Prostate gland (tissue), 2 donors: ENCODE measurements at places on chromosomes 16 and 17. TPM values are rescaled to one million over a fixed set of nuclear protein-coding genes. Genes with fewer than 3 reads are reported as not detected.
A peak's percentile ranks its signal among the peaks of the same experiment; 100 is the strongest.

DNA sequence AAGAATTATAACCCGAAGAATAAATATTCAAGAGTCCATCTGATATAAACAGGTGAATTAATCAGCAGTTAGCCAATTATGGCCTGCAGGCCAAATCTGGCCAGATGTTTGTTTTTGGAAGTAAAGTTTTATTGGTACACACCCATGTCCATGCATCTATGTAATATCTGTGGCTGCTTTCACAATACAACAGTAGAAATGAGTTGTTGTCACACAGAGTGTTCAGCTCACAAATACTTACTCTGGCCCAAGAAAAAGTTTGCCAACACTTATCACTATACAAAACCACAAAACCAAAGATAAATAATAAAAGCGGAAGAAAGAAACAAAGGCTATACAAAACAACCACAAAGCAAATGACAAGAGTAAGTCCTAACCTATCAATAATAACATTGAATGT lies 109.4 kb downstream of the CDYL2 start:
- no peak for DNase-seq

DNA sequence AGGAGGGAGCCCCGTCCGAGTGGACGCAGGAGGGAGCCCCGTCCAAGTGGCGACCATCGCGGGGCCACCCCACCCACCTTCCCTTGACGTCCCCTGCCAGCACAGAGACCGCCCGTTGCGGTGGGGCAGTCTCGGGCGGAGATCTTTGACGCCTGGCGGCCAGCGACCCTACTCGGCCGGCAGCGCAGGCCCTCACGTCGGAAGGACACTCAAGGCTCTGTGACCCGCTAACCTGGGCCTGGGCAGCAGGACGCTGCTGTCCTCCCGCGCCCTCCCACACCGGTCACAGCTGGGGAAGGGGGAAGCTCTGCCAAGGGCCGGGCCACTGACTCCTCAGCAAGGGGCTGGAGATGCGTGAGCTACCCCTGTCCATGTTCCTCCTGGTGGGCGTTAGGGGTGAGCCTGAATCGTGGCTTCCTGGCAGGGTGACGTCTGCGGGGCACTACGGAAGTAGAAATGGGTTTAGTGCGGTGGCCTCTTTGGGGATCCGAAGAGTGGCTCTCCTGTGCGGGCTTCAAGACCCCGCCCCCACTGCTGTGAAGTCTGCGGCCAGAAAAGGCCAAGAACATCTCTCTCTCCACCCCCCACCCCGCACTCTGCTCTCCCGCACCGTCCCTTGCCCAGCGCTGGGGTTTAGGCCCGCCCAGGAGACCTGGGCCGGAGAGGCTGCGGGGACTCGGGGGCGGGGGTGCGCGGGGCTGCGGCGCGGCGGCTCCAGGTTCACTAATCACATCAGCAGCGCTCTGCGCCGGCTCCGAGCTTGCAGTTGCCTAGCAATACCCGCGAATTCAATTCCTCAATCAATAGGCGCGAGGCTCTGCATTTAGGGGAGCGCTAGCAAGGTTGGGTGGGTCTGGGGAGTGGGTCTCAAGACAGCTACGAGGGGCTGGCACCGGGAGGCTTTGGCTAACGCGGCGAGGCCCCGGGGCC lies 5.8 kb downstream of the CBX8 start:
- no peak for DNase-seq

KNOP1 gene
- total RNA-seq, result 26.6 TPM

GRCh38 chr17:83186751-83187421 lies 107.5 kb downstream of the METRNL start:
- no peak for DNase-seq

- no peak for DNase-seq
Observed at GRCh38 chr16:87780385-87780989, 14.7 kb upstream of the KLHDC4 start.

TRPV2 gene
- 11.0 TPM for total RNA-seq

DNA sequence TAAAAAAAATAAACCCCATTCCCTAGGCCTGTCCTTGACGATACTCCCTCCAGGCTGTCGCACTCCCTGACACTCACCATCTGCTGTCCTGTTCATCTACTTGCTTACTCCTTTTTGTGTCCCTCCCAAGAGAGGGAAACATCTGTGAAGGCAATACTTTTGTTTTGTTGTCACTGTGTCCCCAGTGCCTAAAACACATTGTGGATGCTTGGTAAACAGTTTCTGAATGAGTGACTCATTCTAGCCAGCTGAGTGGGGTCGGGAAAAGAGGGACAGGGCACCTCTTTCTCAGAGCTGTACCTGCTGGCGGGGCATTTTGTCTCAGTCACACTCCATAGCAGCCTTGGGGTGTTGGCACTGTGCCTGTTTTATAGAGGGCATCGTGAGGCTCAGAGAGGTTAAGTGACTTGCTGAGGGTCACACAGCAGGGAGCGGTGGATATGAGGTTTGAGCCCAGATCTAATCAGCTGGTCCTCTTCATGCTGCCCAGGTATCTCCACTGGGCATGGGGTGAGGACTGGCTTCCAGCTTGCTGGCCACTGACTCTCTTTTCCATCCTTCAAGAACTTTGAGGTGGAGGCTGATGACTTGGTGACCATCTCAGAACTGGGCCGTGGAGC lies 15.6 kb downstream of the MAP2K3 start:
- no peak for DNase-seq

DNA sequence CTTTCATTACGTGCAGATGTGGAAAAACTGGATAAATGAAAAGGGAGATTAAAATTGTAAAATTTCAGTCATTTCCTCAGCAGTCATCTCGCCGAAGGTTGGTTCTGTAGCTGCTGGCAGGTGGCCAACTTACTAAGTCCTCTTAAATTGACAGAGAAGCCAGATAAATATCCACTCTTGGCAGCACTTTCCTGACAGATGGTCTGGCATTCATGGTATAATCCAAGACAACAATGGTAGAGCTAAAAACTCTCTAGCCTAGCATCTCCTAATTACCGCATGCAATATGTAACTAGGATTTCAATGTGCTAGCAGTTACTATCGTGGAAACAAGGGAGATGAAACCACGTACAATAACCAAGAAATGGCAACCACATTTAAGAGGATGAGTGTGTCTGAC lies 306.3 kb downstream of the CNTNAP4 start:
- DNase-seq, result peak; percentile 12

DNA sequence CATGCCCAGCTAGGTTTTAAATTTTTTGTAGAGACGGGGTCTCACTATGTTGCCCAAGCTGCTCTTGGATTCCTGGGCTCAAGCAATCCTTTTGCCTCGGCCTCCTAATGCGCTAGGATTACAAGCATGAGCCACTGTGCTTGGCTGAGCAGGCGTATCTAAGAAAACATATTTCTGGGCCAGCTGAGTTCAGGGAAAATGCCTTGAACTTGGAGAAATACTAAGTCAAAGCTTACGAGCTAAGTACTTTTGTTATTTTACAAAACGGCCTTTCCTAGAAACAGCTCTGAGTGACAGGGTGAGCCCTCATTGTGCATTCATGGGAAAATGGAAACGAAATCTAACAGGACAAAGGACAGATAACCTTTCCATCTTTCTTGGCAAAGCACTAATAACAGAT lies 24.7 kb downstream of the DNAI2 start:
- no peak for DNase-seq

DNA sequence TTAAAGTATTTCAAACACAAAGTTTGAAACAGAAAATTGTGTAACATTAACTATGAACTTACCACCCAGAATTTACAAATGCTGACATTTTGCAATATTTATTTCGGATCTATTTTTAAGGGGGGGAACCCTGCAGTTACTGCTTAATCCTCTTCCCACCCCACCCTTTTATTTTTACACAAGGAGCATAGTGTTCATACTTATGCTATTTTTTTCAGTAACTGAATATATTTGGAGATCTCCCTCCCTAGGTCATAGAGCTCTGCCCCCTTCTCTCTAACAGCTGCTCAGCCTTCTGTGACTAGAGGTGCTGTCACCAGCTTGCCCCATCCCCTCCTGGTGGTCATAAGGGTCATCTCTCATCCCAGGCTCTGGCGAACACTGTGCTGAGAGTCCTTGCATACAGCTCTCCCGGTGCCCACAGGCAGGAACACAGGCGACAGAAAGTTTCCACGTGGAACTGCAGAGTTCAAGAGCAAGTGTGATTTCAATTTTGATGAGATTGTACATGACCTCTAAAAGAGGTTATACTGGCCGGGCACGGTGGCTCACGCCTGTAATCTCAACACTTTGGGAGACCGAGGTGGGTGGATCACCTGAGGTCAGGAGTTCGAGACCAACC lies 44.2 kb downstream of the SNX20 start:
- DNase-seq, result no peak

DNA sequence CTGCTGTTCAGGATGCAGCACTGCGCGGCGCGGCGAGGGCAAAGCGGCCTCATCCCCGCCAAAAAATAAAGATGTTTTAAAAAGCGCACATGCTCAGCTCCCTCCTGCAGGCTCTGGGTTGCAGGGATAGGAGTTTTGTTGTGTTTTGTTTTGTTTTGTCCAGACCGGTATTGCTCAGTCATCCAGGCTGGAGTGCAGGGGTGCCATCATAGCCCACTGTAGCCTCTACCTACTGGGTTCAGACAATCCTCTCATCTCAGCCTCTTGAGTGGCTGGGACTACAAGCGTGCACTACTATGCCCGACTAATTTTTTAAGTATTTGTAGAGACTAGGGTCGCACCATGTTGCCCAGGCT lies 636 bp downstream of the WWOX start:
- no peak for DNase-seq

DNA sequence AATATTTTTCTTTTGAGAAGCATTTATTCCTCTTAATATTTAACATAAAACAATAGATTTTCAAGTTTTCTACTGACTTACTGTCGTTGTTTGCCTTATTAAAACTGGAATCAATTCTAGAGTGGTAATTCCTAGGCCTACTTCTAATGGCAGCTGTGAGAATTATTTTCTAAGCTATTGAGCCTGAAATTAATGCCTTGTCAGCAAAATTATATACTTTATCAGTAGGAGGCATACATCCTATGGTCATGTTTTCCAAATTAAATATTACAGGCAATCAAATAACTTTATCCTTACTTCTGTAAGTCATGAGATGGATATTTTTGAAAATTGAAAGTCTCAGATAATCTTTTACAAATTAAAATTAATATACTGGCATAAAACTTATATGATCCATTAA lies 239.1 kb upstream of the CNTNAP4 start:
- DNase-seq, result no peak

- DNase-seq, result no peak
Observed at GRCh38 chr16:21120976-21121520, 29.6 kb downstream of the DNAH3 start.

BAIAP2 gene
- 148 TPM for total RNA-seq

NLGN2 gene
- 8.6 TPM for total RNA-seq

- DNase-seq, result no peak
Observed at GRCh38 chr17:33904476-33904875, 350.6 kb upstream of the CCL2 start.

DNA sequence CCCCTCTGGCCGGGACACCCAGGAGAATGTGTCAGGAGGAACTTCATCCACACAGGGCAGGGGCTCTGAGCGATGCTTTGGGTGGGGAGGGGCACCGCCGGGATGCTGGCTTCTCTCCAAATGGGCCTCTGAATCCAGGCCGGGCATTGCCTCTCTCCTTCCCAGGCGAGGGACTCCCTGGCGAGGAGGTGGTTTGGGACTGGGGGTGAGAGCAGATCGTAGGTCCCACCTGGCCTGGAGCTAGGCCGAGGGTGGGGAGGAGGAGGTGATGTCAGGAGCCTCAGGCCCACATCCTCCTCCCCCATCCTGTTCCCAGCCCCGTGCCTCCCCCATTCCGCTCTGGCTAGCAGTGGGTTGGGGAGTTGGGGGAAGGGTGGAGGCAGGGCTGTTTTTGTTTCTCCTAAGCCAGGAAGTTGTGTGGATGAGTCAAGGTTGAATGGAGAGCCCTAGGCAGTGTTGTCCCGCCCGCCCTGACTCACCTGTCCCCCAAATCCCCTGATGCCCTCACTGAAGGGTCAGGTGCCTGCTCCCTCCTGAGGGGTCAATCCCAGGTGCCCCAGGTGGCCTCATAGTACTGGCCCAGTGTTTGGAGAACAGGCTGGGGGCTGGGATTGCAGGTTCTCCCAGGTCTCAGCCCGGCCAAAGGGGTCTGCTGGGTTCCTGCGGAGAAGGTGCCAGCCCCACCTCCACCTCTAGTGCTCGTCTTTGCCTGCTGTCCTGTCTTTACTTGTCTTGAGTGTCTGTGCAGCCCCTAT lies 2.8 kb downstream of the GRB7 start:
- peak; percentile 62 for DNase-seq

DNA sequence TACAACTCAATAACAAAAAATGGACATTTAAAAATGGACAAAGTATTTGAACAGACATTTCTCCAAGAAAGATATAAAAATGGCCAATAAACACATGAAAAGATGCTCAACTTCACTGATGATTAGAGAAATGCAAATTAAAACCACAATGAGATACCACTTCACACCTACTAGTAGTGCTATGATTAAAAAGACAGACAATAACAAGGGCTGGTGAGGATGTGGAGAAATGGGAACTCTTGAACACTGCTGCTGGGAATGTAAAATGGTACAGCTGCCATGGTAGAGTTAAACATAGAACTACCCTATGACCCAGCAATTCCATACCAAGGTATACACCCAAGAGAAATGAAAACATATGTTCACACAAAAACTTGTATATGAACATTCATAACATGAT lies 24.9 kb downstream of the CFAP97D1 start:
- no peak for DNase-seq

DNA sequence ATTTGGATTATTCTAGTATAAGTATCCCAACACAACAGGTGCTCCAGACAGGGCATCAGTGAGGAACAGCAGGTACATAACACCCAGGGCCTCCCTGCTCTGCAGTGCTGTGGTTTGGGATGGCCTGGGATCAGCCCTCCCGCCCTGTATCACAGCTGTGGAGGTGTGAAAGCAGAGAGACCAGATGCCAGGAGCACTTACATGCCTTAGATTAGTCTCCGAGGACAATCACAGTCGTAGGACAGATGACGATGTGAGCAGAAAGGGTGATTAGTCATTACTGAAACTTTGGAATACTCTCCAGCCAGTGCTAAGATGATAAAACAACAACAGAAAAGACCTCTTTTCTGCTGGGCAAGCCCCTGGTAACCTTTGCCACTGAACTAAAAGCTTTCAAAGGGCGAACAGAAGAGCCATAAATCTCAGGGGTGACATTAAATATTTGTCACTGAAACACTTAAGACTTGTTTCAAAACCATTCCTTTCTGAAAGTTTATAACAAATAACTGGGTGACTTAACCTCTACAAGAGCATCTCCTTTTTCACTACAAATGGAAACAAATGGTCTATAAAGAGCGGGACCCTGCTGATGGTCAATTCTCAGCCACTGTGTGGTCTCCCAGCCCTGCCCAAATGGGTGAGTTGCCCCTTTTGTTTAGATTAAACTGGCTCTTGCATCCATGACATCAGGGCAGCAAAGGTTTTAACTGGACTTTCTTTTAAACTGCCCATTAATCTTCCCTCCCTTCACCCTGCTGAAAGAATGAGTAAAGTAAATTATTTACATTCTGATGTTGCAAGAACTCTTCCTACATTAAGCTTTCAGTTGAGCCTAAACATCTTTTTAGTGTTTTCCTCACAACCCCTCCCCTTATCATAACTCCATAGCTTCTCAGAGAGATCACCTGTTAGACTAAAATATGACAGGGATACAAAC lies 183.1 kb upstream of the COX10 start:
- no peak for DNase-seq
